CD4-positive, alpha-beta memory T cell (primary cell): ENCODE measurements at places on chromosomes 1 and 21. TPM values are rescaled to one million over a fixed set of nuclear protein-coding genes. Genes with fewer than 3 reads are reported as not detected.
A peak's percentile ranks its signal among the peaks of the same experiment; 100 is the strongest.

- no peak for DNase-seq
Observed at GRCh38 chr1:205438213-205439158, 16.6 kb upstream of the LEMD1 start.

DNA sequence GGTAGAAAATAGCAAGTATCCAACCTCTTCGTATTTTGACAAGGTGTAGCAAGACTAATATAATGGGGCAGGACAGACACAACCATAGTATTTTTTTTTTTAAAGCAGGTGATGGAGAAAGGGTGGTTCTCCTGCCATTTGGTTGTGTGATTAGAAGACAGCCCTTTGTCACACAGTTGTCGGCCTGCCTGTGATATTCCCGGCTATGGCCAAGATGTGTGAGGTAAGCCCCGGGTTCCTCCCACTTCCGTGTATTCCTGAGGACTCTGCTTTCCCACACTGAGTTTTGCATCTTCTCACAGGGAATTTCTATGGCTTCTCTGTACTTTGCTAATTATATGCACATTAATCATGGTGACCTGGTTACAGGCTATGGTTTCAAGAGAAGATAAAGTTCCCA, 35.9 kb downstream of the ZNF496 start:
- DNase-seq = no peak

- no peak for DNase-seq
Observed at GRCh38 chr1:223217781-223218180, 74.7 kb upstream of the TLR5 start.

Gene INSRR
- not detected for total RNA-seq

Gene LRRN2
- not detected for total RNA-seq

Gene ESPN
- 13.5 TPM for total RNA-seq

Gene ZNHIT6
- total RNA-seq = 18.0 TPM

DNA sequence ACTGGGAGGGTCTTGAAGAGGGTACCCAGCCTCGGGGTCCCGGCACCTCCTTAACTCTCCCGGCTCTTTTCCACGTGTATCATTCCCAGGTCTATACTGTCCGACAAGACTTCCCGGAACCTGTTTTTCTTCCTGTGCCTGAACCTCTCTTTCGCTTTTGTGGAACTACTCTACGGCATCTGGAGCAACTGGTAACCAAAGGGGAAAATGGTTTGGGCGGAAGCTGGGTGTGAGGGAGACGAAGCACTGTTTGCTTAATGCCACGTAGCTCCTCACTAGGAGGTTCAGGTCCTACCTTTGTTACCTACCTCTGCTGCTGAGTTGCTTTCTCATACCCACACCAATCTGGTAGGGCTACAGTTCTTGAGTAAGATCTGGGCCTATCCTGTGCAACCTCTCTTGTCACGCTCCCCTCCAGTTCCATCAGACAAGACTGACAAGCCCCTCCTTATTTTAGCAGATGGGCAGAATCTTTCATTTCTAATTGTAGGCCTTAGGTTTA, 642 bp downstream of the SLC30A7 start:
- peak; percentile 70 for DNase-seq

DNA sequence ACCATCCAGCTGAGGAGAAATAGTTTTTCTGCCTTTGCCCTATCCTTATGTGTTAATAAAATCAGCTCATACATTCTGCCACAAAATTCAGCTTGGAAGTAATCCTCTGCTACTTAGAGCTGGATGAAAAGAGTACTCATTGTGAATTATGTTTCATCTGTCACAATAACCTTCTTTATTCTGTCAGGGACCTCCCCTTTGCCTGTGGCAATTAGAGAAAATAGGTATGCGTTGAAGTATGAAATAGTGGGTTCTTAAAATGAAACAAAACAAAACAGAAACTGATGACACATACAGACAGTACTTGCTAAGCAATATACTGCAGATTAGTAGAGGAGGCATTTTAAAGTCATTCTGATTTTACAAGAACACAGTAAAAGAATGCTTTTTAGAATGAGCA, 578.5 kb downstream of the USP25 start:
- no peak for DNase-seq

Gene DLGAP3
- total RNA-seq = 1.5 TPM

Gene TTC39A
- not detected for total RNA-seq

GRCh38 chr1:115655306-115655663, 13.5 kb downstream of the VANGL1 start:
- no peak for DNase-seq

DNA sequence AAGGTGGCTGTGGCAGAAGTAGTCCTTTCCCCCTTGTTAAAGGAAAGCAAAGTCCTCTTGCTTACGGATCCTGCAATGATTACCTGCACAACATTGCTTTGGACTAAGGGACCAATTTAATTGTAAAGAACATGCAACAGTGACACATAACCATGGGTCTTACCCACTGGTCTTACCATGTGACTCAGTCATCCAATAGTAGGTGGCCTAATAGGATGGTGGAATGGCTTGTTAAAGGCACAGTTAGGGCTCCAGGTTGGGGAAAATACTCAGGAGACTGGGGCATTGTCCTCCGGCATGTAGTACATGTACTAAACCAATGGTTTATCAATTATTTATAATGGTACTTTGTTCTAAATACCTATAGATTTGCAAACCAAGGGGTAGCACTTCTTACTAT, 2.1 kb upstream of the YIPF1 start:
- no peak for DNase-seq

DNA sequence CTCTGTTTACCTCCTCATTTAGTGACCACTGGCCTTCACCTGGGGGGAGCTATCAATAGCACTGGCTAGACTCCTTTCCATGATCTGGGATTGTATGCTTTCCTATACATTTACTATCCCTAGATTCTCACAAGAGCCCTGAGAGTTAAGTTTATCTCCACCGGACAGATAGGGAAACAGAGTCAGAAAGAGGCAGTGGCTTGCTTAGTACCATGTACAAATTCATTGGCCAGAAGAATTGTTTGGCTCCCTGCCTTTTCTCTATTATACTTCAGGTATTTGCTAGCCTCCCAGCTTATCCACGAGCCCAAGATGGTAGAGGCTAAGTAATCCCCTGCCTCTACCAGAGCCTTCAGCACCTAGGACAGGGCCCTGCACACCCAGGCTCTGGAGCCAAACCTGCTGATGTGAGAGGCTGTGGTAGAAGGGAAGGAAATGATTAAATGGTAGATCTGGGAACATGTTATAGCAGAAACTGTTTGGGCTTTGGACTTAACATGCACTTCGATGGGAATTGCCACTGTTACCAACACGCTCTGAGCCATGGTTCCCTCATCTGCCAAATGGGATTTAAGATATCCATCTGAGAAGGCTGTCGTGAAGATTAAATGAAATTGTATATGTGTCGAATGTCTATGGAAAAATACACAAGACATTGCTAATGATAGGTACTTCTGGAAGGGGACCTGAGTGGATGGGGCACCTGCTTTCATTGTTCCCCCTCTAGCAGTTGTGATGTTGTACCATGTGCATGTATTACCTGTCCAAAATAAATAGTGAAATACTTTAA, 3.1 kb upstream of the BLACAT1 start:
- no peak for DNase-seq

- no peak for DNase-seq
Observed at GRCh38 chr1:244874974-244875579, 10.7 kb upstream of the HNRNPU start.

Gene GREM2
- total RNA-seq = 1.8 TPM

Gene IL19
- not detected for total RNA-seq

GRCh38 chr1:164704954-164705353, 146.0 kb downstream of the PBX1 start:
- no peak for DNase-seq

- no peak for DNase-seq
Observed at GRCh38 chr21:37028570-37028969, 22.1 kb downstream of the RIPPLY3 start.

DNA sequence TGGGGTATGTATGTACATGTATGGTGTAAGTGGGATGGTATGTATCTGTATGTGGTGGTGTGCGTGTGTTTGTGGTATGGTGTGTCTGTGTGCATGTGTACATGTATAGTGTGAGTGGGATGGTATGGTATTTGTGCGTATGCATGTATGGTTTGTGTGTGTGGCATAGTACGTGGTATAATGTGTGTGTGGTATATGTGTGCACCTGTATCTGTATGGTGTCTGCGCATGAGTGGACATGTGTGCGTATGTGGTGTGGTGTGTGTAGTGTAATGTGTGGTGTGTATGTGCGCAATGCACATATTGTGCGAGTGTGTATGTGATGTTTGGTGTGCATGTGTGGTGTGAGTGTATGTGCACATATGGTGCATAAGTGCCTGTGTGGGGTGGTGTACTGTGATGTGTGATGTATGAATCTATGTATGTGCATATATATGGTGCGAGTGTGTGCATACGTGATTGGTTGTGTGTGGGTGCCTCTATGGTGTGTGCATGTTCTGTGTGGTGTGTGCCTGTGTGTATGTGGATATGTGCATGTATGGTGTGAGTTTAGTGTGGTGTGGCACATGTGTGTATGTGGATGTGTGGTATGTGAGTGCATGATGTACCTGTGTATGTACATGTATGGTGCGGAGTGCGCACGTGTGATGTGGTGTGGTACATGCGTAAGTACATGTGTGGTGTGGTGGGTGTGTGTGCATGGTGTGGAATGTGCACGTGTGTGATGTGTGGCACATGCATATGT, 38.8 kb downstream of the WDR4 start:
- DNase-seq = no peak

DNA sequence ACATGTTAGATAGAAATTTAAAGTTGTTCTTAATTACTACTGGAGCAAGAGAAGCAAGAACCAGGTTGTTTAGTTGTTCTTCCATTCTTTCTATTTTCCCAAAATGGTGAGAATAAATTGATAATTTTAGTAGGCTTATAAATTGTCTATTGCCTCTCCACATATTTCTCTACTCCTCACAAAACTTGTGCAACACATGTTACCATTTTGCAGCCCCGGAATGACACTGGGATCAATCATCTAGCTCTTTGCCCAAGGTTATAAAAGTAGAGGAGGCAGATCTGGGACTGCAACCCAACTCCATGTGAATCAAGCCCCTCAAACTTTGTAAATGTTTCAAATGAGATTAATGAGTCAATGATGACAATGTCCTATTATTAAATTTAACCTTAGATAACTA, 34.9 kb downstream of the PRMT6 start:
- no peak for DNase-seq

DNA sequence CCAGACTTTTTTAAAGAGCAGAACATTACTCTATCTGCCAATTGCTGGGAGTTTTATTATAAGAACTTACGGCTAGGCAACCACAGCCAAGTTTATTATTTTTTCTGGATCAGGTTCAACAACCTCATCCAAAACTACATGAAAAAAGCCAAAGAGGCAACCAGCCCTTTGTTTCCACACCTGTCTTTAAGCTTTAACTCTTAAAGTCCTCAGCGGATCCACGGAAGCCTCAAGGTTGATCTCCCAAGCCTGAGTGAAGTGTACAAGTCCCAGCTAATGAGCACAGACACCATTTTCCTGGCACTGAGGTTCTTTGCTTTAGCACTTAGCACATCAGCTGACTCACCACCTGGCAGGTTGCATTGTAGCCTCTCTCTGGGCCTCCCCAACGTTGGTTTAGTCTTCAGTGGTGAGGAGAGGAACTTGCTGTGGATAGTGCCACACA, 143.1 kb downstream of the TGFBR3 start:
- no peak for DNase-seq

Gene OR2L5
- 0.23 TPM for total RNA-seq

Gene CD48
- total RNA-seq = 301 TPM

DNA sequence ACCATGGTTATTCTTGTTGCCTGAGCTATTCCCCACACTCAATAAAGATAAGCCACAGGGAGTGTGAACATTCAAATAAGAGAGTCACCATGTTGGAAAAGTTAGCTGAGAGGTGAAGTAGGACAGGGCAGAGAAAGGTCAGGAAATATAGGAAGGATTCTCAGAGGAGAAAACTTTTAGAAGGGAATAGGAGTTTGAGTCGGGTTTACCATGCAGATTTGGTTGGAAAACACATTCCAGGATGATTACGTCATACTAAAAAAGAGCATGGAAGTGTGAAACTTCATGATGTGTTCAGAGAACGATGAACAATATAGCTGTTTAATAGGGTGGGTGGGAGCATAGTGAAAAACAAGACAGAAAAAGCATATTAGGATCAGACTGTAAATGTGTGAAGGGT, 1125.3 kb upstream of the ADGRL2 start:
- DNase-seq = no peak

- no peak for DNase-seq
Observed at GRCh38 chr21:36664662-36664990, 34.3 kb upstream of the SIM2 start.

DNA sequence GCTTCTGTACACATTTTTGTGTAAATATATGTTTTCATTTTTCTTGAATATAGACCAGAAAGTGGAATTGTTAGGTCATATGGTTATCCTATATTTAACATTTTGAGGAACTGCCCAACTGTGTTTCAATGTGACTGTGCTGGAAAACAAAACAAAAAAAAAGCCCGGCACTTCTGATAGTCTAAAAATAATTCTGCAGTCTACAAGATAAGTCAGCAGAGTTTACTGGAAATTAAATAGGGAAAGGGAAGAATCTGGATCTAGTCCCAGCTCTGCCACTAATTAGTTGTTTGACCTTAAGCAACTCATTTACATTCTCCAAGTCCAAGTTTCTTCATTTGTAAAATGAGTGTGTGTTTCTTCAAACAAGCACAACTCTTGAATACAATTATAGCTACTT, 869.1 kb upstream of the B3GALT2 start:
- no peak for DNase-seq

GRCh38 chr1:219427989-219428388, 184.9 kb downstream of the ZC3H11B start:
- DNase-seq = no peak

DNA sequence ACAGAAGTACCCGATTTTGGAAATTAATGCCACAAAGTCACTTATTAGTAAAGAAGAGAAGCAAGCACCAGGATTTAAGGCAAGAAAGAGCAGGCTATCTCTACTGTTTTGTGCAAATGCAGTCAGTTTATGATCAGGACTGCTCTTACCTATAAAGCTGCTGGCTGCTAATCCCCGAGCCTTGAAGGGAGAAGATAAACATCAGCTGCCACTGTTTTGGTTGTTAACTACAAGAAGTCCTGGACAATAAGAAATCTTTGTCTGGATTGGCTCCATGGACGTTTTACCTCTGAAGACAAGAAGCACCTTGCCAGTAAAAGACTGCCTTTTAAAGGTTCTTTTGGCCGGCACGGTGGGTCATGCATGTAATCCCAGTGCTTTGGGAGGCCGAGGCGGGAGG, 21.4 kb downstream of the FRRS1 start:
- no peak for DNase-seq

GRCh38 chr1:54564312-54565112, 16.5 kb downstream of the ACOT11 start:
- DNase-seq = no peak

Gene LCE1B
- not detected for total RNA-seq
